ENCODE measurements at places on chromosomes 2 and 18. TPM values are rescaled to one million over a fixed set of nuclear protein-coding genes. Genes with fewer than 3 reads are reported as not detected.
A peak's percentile ranks its signal among the peaks of the same experiment; 100 is the strongest.

DNA sequence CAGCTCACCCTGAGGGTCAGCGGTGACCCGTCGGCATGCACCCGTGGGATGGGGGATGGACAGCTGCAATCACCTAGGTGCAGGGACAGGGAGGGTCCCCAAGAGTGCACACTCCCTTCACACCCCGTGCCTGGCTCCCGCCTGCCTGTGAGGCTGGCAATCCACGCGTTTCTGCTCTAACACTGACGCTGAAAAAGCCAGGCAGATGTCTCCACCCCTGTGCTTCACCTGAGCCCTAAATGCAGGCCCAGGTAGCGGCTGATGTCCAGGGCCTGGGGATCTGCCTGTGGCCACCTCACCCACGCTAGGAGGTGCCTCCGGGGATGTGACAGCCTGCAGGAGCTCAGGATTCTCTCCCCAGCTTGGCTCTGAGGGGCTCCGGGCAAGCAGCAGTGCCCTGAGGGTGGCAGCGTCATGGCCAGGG lies 212.0 kb upstream of the SALL3 start:
- no peak for DNase-seq

GRCh38 chr2:74223941-74224770 lies 25.7 kb downstream of the MTHFD2 start:
- DNase-seq: no peak

GRCh38 chr2:121343191-121343590 lies 58.2 kb upstream of the TFCP2L1 start:
- peak; percentile 91 for DNase-seq

DNA sequence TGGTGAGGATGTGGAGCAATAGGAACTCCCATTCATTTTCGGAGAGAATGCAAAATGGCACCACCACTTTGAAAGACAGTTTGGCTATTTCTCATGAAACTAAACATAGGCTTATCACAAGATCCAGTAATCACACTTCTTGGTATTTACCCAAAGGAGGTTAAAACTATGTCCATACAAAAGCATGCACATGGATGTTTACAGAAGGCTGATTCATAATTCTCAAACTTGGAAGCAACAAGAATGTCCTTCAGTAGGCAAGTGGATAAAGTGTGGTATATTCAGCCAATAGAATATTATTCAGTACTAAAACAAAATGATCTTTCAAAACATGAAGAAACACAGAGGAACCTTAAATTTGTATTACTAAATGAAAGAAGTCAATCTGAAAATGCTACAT lies 440.6 kb downstream of the FBXO15 start:
- DNase-seq: no peak

DNA sequence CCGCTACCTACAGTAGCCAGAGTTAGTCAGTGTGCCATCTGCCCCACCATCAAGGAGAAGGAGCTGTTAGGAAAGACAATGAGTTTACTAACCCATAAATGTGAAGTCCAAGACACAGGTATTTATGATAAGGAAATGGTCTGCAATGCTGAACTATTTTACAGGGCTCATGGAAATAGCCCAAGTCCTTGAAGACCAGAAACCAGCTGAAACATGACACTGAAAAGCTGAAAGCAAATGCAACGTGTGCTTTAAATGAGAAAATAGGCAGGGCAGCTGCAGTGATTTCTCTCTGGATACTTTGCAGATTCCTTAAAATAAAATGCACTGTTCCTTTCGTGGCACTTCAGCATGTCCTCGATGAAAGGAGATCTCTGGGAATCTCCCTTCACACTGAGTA lies 256.4 kb upstream of the TCF4 start:
- no peak for DNase-seq

GRCh38 chr18:9599328-9599727 lies 15.0 kb downstream of the PPP4R1 start:
- no peak for DNase-seq

- DNase-seq: no peak
Observed at GRCh38 chr2:134401081-134401497, 147.2 kb downstream of the MGAT5 start.

DNA sequence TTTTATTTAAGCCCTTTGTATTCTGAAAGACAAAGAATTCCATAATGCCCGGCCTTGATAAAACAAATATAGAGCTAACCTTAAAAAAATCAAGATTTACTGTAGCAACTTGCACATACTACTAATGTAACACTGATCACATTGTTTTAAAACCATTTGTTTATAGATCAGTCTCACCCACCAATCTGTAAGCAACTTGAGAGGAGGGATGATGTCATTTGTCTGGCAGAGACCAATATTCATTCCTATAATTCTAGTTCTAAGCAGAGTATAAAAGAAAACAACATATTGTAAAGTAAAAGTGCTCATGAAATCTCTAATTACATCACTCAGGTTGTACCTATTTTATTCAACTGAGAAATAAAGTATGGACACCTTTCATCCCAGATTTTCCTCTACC lies 380.6 kb downstream of the TGIF1 start:
- DNase-seq: no peak

- peak; percentile 71 for DNase-seq
Observed at GRCh38 chr2:118179445-118179844, 91.2 kb downstream of the INSIG2 start.

- no peak for DNase-seq
Observed at GRCh38 chr2:26692279-26692896, at the start of gene KCNK3. Gene KCNK3, plus strand, starts transcription at chr2:26692722. Its CDS starts 154 bp downstream, at chr2:26692876.

DNA sequence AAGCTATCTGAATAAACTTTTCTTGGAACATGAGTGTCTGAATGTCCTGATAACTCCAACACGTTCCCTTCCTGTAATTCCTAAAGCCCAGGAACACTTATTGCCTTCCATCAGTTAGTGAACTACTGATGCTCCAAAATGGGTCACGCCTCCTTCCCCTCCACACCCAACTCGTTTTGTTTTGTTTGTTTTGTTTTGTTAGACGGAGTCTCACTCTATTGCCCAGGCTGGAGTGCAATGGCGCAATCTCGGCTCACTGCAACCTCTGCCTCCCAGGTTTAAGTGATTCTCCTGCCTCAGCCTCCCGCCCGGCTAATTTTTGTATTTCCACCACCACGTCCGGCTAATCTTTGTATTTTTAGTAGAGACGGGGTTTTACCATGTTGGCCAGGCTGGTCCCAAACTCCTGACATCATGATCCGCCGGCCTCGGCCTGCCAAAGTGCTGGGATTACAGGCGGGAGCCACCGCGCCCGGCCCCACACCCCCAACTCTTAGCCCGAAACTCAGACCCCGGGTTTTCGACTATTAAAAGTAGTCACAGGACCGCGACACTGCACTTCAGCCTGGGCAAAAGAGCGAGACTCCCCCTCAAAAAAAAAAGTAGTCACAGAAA lies 774 bp downstream of the IER3IP1 start:
- peak; percentile 18 for DNase-seq

DNA sequence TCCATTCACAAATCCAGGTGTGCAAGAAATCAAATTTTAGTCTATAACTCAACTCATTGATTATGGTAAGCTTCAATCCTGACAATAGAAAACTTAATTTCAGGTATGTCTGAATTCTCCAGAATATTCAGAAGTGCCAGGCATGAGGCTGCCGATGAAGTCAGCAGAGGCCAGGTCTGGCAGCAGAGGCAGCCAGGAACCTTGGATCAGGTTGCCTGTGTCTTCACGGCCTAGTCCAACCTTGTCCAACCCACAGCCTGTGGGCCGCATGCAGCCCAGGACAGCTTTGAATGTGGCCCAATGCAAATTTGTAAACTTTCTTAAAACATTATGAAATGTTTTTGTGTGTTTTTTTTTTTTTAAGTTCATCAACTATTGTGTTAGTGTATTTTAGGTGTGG lies 46.9 kb upstream of the ASPRV1 start:
- no peak for DNase-seq

DNA sequence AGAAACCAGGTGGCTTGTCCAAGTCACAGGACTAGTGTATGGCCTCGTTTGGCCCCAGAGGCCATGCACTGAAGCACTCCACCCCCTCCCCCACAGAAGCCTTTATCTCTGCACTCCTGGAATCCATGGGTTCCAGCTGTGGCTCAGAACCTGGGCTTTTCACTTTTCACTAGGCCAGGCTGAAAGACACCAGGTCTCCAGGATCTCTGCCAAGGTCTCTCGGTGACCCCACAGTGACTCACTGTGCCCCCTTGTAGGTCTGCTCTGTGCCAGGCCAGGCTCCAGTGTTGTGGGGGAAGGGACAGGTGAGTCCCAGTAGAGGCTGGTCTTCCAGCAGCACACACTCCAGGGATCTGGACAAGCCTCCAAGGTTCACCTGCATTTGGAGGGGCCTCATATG lies 31.0 kb upstream of the GLI2 start:
- DNase-seq: no peak

GRCh38 chr2:113872201-113872600 lies 17.7 kb upstream of the ACTR3 start:
- no peak for DNase-seq

DNA sequence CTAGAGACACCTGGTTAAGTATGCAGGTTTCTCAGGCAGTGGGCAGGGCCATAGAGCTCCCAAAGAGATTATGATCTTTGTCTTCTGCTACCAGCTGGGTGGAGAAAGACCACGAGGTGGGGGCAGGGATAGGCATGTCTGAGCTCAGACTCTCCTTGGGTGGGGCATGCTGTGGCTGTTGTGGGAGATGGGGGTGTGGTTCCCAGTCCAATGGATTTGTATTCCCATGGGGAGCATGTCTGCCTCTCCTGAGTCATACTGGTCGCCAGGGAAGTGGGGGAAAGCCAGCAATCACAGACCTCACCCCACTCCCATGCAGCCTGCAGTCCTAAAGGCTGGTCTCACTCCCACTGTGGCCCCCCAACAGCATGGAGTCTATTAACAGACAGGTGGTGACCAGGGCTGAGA lies 31.4 kb upstream of the RHOB start:
- DNase-seq: no peak

DNA sequence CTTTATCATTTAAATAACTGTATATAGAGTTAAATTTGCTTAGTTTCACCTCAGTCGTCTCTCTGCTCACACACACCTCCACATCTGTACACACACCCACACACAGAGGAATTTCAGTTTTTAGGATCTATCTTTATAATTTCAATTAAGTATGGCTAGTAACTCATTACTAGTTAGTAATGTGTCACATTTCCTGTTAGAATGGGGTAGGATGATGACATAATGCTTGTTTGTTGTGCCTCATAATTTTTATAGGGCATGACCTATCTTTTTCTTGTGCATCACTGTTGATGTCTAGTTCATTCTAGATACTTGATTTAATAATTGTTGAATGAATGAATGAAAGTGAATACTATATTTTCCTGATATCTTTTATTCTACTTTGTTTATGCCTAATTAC lies 108.6 kb downstream of the AGPS start:
- DNase-seq: no peak

GRCh38 chr18:10018289-10018688 lies 104.5 kb downstream of the VAPA start:
- no peak for DNase-seq

DNA sequence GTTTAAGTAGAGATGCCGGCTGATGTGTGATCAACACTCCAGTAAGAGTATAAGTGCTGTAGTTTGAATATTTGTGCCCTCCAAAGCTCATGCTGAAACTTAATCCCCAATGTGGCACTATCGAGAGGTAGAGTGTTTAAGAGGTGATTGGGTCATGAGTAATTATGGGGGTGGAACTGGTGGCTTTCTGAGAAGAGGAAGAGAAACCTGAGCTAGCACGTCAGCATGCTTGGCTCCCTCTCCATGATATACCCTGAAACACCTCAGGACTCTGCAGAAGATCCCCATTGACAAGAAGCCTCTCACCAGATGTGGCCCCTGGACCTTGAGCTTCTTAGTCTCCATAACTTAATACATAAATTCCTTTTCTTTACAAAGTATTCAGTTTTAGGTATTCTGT lies 584.8 kb downstream of the TSN start:
- no peak for DNase-seq

Gene OSBPL6
- 13.6 TPM for total RNA-seq

Gene LGALSL
- 11.3 TPM for total RNA-seq

Gene SCN9A
- 4.7 TPM for total RNA-seq

Gene ANKMY1
- 6.7 TPM for total RNA-seq

Gene NEU2
- total RNA-seq: not detected

Gene GLI2
- total RNA-seq: 18.4 TPM

Gene IGFBP5
- 20.5 TPM for total RNA-seq

Gene EGR4
- not detected for total RNA-seq

Gene LRRFIP1
- 53.3 TPM for total RNA-seq

All from SJCRH30 (cell line).